ENCODE measurements at places on chromosomes 3 and 15.

DNA sequence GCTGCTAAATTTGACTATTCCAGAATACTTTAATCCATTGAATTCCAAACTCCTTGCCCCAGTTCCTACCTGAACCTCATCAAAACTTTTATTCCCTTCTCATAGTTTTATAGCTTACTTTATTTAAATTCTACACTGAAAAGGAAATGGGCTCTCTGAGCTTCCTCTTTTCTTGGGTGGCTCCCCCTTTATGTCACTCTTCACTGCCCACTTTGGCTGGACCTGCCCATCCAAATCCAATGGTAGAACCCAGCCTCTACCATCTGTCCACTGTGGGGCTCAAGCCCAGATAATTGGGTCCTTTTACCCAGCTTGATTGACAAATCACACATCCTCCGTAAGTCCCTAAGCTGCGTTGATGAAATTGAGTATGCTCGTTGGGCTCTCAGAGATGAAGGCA is 216.5 kb downstream of the BBX start:
- DNase-seq: no peak

DNA sequence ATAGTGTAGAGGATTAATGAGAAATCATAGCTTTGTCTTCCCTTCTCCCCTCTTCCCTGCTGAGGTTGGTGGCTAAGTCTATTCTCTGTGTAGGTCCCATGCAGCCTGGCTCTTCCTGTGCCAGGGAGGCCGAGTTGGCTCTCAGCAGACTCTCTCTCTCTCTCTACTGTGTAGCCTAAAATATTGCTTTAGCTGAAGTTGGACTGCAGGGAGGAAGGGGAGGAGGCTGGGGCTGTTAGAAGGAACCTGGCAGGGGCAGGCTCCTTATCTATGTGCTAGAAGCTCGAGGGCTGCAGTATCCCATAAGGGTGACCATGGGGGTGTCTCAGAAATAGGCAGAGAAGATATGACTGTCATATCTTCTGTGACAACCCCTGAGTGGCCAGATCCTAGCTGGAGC is 160.8 kb downstream of the EPHB1 start:
- DNase-seq: no peak

DNA sequence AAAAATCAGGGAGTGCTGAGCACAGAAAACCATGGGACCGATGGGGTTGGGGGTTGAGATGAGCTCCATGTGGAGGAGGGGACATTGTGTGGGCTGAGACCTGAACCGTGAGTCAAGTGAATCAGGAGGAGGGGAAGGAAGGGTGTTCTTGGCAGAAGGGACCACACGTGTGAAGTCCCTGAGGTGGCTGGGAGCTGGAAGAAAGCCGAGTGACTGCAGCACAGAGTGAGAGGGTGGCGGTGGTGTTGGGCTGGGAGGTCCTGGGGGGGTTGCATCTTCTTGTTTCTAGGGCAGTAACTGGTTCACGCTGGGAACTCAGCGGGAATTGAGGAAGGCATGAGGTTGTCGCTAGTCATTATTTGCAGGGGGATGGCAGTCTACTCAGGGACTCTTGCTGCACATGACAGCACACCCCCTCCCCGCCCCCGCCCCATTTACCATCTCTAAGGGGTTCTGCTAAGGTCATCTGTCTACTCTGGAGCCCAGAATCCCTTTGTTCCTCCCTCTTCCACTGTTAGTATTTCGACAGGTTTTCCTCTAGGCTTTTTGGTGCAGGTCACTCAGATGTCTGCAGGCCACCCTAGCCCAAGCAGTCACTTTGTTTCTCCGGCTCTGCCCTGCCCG is 254.3 kb downstream of the TLE3 start:
- no peak for DNase-seq

GRCh38 chr15:47422881-47423665 is 294.2 kb upstream of the SEMA6D start:
- no peak for DNase-seq

DNA sequence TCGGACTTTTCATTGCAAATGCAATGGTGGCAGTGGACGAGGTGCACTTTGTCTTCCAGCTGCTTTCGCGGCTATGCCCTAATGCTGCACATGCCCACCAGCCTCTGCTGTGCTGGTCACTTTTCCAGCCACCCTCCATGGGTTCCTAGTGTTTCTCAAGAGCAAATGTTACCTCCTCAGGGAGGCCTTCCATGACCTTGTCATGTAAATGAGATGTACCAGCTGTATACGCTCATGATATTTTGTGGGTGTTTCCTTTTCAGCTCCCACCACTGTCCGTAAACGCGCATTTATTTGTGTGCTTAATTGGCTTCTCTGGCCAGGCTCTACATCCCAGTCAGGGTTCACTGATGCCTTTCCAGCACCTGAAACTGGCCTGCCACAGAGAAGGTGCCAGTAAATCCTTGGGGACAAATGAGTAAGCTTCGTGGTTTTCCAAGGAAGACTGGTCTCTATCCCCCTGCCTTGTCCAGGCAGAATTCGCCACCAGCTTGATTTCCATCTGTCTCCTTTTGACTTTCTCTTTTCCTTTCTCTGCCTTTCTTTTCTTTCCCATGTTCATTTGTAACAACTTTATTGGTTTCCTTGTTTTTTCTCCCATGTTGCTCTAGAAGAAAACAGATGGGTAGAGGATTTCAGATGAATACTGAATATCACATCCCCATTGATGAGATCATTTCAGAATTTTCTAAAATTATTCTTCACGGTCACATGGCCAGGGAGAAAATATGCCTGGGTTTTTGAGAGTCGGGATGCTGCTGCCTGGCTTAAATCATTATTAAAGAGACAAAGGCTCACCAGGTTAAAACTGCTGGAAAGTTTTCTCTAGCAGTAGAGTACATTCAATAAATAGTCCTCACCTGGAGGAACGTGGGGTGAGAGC is 82.5 kb downstream of the CHST2 start:
- no peak for DNase-seq

- DNase-seq: no peak
Observed at GRCh38 chr15:81095690-81096365, 38.2 kb upstream of the CFAP161 start.

DNA sequence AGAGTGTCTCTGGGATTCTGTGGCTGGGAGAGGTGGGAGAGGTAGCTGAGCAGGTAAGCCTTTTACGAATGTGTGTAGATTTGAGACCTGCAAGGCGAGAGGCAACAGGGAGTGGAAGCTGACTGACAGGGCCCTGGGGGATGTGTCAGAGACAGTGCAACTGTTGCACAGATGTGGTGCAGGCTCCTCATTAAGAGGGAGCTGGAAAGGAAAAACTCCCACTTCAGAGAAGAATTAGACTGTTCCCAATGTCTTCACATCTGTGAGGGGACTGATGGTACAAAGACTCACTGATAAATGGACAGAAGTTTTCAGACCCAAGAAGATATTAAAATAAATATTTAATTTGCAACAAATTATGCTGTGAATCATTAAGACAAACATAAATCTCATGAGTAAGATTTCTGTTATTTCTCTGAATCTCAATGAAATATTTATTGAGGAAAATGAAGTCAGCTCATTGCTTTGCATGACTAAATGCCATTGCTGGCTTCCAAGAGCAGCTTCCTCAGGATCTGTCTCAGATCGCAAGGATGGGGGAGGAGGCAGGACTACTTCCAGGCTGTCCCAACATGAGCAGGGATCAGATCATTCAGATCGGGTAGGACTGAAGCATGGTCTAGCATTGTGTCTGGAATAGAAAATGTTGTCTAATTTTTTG is 127.3 kb upstream of the ROPN1 start:
- DNase-seq: no peak

DNA sequence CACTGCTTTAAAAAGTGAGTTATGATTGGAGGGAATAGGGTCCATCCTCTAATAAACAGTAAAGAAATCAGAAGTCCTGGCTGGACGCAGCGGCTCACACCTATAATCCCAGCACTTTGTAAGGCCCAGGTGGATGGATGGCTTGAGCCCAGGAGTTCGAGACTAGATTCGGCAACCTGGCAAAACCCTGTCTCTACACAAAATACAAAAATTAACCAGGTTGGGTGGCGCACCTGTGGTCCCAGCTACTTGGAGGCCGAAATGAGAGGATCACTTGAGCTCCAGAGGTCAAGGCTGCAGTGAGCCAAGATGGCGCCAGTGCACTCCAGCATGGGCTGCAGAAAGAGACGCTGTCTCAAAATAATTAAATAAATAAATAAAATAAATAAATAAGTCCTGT is 171.2 kb downstream of the POTEB3 start:
- no peak for DNase-seq

- DNase-seq: no peak
Observed at GRCh38 chr15:56490461-56490860, 25.5 kb upstream of the MNS1 start.

DNA sequence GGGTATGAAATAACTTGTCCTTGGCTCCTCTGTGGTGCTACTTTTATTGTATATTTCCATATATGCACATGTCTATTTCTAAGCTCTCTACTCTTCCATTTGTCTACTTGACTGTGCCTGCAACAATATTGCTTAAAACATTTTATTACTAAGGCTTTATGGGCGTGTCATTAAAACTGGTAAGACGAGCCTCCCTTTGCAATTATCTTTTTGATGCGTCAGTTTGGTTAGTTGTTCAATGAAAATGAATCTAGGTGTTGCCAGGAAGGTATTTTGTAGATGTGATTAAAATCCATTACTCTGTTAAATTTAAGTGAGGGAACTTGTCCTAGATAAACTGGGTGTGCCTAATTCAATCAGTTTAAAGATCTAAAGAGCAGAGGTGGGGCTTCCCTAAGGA is 12.9 kb upstream of the TRA2B start:
- DNase-seq: no peak

DNA sequence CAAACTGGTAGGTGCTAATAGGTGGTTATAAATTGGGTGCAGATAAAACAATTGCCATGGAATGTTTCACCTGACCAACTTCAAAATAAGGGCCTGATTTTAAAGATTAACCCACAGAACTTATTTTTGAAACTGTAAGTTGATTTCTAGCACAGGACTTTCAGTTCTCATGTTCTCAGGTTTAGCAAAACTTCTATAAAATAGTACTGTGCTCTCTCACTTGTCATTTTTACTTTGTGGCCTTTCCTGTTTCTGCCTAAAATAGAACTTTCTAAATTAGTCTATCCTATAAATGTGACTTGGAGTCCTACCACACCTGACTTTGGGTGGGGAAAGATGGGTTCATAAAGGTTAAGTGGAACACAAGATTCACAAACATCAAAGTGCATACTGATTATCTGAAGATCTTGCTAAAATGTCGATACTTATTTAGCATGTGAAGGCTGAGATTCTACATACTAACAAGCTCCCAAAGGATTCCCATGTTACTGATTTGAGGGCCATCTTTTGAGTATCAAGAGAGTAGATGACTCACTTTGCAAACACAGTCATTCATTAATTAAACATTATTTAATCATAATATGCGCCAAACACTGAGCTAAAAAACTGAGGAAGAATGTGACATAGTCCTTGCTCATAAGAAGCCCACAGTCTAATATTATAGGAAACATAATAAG is 38.6 kb downstream of the BTLA start:
- DNase-seq: no peak

DNA sequence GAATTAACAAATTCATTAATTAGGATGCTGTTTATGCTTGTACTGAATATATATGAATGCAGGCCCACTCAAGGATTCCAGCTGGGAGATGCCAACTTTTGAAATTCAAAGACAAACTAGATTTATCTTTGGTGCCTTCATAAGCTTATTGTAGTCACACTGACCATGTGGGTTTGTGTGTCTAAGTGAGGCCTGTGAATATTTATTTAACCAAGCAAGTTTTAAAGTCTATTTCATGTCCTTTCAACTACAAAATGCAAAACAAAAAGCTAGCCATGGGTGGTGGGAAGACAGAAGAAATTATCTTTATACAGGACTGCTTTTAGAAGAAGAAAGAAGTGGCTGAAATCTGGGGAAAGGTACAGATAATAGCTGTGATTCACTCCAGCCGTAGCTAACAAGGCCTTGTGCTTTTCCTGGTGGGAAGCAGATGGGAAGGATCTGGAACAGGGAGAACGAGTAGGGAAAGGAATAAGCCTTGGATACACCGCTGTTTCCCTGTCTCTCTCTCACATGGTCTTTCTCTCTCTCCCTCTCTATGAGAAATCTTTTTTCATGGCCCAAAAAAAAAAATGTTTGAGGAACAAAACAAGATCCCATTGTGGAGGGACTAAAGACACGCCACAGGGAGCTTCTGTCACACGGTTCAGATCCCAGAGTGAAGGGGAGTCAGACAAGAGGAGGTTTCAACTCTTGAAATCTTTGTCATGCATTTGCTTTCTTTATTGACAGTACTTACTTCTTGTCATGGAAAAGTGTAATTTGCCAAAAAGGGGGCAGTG is 225.5 kb downstream of the RORA start:
- DNase-seq: no peak

GRCh38 chr3:42289026-42289425 is 23.0 kb upstream of the CCK start:
- no peak for DNase-seq

DNA sequence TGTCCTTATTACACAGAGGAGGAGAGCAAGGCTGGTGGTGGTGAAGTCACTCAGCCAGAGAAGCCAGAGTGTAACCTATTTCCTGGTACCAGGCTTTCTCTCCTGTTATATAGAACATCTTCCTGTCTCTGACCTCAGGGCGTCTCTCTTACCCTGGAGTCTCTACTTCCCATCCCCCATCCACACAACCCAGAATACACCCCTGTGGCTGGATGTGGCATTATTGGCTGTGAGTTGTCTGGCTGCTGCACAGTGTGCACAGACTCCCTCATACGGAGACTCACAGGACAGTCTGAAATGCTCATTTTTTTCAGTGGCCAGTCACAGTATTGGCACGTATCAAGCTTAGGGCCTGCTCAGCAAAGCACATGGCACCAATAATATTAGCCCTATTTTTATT is 8.6 kb downstream of the PODXL2 start:
- DNase-seq: no peak

- no peak for DNase-seq
Observed at GRCh38 chr3:41356775-41357174, 157.5 kb downstream of the CTNNB1 start.

- DNase-seq: no peak
Observed at GRCh38 chr3:188881954-188882641, 289.7 kb upstream of the TPRG1 start.

- DNase-seq: no peak
Observed at GRCh38 chr3:31829826-31830426, 151.1 kb downstream of the OSBPL10 start.

DNA sequence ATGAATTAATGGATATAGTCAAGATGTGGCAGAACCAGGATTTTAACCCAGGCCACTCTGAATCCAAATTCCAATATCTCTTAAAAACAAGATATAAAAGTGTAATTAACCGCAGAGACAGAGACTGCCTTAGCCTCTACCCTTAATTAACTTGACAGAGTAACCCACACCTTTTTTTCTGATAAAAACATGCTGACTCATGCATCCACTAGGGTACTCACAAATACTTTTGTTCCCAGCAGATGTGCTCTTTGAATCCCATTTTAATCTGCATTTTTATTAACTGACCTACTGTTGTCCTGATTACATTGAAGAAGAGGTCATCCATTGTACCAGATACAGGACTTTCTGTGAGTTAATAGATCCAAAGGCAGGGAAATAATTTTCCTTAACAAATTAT is 278.3 kb downstream of the CHL1 start:
- no peak for DNase-seq

DNA sequence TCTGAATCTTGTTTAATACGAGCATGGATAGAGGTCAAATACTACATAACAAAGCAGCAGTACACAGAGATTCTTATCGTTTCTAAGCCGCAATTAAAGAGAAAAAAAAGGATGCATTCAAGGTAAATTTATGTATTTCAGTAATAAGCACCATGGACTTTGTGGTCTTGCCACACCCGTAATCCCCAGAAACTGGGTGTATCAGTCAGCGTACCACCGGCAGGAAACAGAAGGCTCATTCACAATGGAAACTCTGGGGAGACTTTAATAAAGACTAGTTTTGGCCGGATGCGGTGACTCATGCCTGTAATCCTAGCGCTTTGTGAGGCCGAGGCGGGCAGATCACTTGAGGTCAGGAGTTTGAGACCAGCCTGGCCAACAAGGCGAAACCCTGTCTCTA is 81.9 kb upstream of the ZNF280D start:
- no peak for DNase-seq
